ENCODE measurements at places on chromosomes 12 and 14. TPM values are rescaled to one million over a fixed set of nuclear protein-coding genes. Genes with fewer than 3 reads are reported as not detected.

The BATF gene
- not detected for total RNA-seq

DNA sequence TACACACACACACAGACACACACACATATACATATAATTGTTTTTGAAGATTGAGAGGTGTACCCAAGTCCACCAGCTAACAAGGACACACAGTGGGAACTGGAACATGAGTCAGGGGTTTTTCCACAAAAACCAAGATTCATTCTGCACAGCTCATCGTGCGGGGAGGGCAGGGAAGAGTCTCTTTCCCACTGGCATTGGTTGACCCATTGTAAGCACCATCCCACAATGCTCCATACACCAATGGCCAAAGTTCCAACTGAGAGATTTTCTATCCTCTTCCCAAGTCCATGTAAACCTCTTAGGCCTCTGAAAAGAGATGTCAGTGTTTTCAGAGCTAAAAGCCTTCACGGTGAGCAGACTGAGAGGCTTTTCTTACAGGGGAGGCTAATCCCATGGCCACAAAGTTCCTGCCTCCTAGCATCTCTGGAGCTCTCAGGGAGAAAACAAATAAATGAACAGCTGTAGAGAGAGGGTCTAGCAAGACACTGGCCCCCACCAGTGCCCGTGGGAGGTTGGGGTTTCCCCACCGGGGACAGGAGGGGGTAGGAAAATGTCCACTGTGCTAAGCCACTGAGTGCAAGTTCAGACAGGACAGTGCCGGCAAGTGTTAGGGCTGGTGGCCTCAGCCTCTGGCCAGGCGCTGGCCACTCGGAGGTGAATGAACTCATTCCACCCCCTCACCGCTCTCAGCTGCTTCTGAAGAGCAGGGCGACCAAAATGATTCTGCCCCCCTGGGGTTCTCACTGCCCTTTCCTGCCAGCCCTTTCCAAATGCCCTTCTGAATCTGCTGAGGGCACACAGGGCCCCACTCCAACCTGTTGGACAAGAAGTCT, 21.5 kb upstream of the TC2N start:
- no peaks in the 10 kb centered on the region for H3K36me3 ChIP-seq
- H3K4me1 ChIP-seq, result no peaks in the 10 kb centered on the region
- no peak overlapping the region for H3K27ac ChIP-seq

DNA sequence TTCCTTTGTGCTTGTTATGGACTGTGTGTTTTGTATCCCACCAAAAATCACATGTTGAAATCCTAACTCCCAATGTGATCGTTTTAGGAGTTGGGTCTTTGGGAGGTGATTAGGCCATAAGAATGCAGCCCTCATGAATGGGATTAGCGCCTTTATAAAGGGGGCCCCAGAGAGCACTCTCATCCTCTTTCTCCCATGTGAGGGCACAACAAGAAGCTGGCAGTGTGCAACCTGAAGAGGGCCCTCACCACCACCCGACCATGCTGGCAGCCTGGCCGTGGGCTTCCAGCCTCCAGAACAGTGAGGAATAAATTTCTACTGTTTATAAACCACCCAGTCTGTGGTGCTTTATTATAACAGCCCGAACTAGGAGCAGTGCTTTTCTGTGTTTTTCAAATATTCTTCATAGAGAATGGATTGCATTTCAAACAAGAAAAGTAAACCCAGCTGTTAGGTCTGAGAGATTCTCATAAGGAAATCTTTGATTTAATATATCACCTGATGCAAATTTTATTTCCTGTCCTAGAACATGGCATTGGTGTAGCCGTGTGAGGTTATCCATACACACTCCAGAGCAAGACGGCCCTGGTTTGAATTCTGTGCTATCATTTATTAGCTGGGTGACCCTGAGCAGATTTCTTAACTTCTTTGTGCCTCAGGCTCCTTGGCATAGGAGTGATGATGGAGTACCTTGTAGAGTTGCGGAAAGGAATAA, 27.8 kb downstream of the HSPB8 start:
- no peaks in the 10 kb centered on the region for H3K36me3 ChIP-seq
- no peak overlapping the region for H3K4me3 ChIP-seq
- H3K27me3 ChIP-seq, result peaks cover 59% of the 10 kb centered on the region
- DNase-seq, result no peak
- H3K27ac ChIP-seq, result no peak overlapping the region

The KRT1 gene
- not detected for total RNA-seq

GRCh38 chr12:114440270-114441038, 34.5 kb upstream of the TBX5 start:
- H3K27ac ChIP-seq, result no peak overlapping the region
- no peak for DNase-seq
- no peaks in the 10 kb centered on the region for H3K36me3 ChIP-seq
- H3K4me1 ChIP-seq, result no peaks in the 10 kb centered on the region
- H3K27me3 ChIP-seq, result peaks cover 68% of the 10 kb centered on the region
- H3K4me3 ChIP-seq, result no peak overlapping the region

GRCh38 chr12:46493150-46493833, 120.7 kb upstream of the SLC38A2 start:
- no peaks in the 10 kb centered on the region for H3K27me3 ChIP-seq
- H3K4me1 ChIP-seq, result peaks cover 9% of the 10 kb centered on the region
- no peaks in the 10 kb centered on the region for H3K36me3 ChIP-seq
- no peak for DNase-seq
- no peak overlapping the region for H3K4me3 ChIP-seq

GRCh38 chr14:92589213-92589852, 75.8 kb downstream of the RIN3 start:
- H3K4me1 ChIP-seq, result no peaks in the 10 kb centered on the region
- no peak overlapping the region for H3K27ac ChIP-seq
- H3K36me3 ChIP-seq, result no peaks in the 10 kb centered on the region

The MYO1A gene
- total RNA-seq, result 1.2 TPM

DNA sequence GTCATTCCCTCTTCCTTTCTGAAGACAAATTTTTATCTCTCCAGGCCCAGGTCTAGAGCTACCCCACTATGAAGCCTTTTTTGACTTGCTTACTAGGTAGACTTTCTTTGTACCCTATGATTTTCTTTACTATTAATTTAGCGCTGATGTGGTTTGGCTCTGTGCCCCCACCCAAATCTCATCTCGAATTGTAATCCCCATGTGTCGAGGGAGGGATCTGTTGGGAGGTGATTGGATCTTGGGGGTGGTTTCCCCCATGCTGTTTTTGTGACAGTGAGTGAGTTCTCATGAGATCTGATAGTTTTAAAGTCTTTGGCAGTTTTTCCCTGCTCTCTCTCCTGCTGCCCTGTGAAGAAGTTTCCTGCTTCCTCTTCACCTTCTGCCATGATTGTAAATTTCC, 118.1 kb downstream of the SLC38A1 start:
- no peaks in the 10 kb centered on the region for H3K36me3 ChIP-seq
- H3K4me1 ChIP-seq, result peaks cover 35% of the 10 kb centered on the region
- H3K4me3 ChIP-seq, result no peak overlapping the region
- no peaks in the 10 kb centered on the region for H3K27me3 ChIP-seq

DNA sequence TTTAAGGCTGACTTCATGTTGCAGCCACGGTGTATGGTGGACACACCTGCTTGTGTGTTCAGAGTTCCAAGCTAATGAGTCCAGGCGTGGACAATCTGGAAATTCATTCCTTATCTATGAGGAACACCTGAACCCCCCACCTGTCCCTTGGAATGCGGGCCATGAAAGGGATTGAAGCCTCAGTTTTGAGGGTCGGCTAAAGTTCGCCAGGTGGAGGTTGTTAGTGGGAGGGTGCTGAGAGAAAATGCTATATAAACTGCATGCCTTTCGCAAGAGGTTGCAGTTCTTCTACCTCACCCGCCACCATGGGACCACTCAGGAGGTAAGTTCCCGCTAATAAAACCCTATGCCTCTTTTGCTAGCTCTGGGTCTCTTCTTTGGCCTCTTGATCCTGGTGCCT, 348.0 kb downstream of the BCL11B start:
- no peak overlapping the region for H3K4me3 ChIP-seq
- H3K27me3 ChIP-seq, result no peaks in the 10 kb centered on the region
- H3K36me3 ChIP-seq, result no peaks in the 10 kb centered on the region

The HCAR2 gene
- total RNA-seq, result 0.34 TPM

The RND1 gene
- 2.0 TPM for total RNA-seq

GRCh38 chr12:76486011-76486410, 73.6 kb downstream of the OSBPL8 start:
- H3K4me1 ChIP-seq, result no peaks in the 10 kb centered on the region
- H3K27me3 ChIP-seq, result no peaks in the 10 kb centered on the region
- DNase-seq, result no peak

The ING4 gene
- total RNA-seq, result 25.5 TPM

DNA sequence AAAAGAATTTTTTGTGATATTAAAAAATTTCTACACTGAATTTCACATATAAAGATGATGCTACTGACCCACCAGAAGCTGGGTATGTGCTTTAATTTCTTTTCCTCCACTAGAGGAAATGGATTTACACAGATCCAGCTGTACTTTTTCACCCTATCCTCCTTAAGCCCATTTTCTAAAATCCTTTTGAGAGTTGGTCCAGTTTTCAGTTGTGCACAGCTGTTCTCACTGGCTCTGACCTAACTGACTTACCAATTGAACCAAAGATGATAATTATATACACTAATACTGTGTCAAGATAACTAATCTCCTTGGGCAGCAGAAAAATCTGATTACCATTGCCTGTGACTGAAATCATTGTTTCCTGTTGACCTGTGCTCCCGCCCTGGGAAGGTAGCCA, 108.5 kb downstream of the ZFC3H1 start:
- no peak overlapping the region for H3K27ac ChIP-seq
- no peaks in the 10 kb centered on the region for H3K36me3 ChIP-seq
- no peaks in the 10 kb centered on the region for H3K27me3 ChIP-seq
- no peak overlapping the region for H3K4me3 ChIP-seq

- no peaks in the 10 kb centered on the region for H3K27me3 ChIP-seq
- DNase-seq, result no peak
- no peak overlapping the region for H3K4me3 ChIP-seq
- no peaks in the 10 kb centered on the region for H3K36me3 ChIP-seq
Observed at GRCh38 chr12:67539946-67540345, 108.6 kb upstream of the DYRK2 start.

The MIP gene
- total RNA-seq, result not detected

DNA sequence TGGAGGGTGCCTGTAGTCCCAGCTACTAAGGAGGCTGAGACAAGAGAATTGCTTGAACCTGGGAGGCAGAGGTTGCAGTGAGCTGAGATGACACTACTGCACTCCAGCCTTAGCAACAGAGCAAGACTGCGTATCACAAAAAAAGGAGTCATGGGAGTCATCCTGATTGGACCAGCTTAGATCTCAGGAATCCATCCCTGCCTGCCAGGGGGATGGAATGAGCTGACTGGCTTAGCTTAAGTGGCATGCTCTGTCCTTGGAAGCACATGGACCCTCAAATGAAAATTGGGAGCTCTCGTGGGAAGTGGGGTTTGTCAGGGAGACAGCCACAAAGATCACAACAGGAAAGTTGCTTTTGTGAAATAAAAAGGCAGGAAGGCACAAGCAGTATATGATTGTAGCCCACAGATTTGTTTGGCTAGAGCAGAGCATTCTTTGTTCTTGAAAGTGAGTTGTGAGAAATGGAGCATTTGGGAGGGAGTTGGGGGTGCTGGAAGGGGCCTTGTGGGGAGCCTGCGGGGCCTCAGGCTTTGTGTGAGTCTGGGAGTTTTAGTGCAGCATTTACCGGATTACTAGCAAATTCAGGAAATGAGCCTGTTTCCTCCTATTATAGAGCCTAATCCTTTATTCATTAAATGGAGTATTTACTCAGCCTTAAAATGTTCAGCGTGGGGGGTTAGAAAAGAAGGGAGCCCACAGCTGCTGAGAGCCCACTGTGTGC, 30.7 kb downstream of the DGLUCY start:
- H3K27me3 ChIP-seq, result no peaks in the 10 kb centered on the region
- H3K27ac ChIP-seq, result peak overlapping the region; percentile 89
- no peaks in the 10 kb centered on the region for H3K36me3 ChIP-seq
- DNase-seq, result peak; percentile 98
- H3K4me3 ChIP-seq, result no peak overlapping the region

GRCh38 chr12:57533108-57533507, 10.5 kb downstream of the MBD6 start:
- no peaks in the 10 kb centered on the region for H3K4me1 ChIP-seq
- H3K4me3 ChIP-seq, result no peak overlapping the region
- H3K36me3 ChIP-seq, result peaks cover 66% of the 10 kb centered on the region
- no peaks in the 10 kb centered on the region for H3K27me3 ChIP-seq
- DNase-seq, result no peak

DNA sequence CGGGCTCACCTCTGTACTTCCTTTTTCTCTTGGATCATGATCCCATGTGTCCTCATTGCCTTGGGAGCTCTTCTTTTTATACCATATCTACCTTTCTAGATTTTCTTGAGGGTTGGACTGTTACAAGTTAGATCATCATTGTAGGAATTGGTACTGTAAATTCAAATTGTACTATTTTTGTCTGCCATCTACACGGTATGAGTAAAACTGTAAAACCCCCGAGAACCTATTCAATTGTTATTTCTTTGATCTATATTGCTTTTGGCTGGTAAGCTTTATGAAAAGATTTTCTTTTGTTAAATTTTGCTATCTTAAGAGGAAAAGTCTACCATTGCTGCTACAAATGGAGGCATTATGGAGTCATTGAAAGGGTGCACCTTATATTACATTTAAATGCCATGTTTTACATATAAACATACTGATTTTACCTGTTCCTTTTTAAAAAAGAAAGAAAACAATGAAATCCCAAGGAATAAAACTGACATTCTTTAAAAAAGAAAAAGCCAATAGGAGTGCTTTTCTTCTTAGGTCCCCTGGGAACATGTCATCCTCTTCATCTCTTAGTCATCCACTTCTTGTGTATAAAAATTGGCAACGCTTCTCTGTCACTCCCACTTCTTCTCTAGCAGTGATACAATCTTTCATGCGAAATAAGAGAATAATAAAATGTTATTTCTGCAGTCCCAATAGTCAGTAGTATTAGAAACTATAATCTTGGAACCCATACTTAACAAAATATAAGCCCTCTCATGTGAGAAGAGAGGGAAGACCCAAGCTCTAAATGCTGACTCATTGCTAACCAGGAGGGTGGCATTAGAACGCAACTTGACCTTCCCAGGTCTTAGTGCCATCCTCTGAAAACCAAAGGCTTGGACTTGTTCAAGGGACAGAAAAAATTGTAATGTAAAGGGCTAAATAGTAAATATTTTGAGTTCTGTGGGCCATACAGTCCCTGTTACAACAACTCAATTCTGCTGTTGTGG, 20.4 kb downstream of the RGS6 start:
- H3K27me3 ChIP-seq, result no peaks in the 10 kb centered on the region
- peak; percentile 59 for DNase-seq
- H3K27ac ChIP-seq, result no peak overlapping the region
- H3K36me3 ChIP-seq, result no peaks in the 10 kb centered on the region
- H3K4me1 ChIP-seq, result no peaks in the 10 kb centered on the region

GRCh38 chr12:132615579-132616038, 3.0 kb upstream of the P2RX2 start:
- DNase-seq, result no peak
- H3K36me3 ChIP-seq, result no peaks in the 10 kb centered on the region
- H3K27me3 ChIP-seq, result peaks cover 37% of the 10 kb centered on the region
- H3K4me1 ChIP-seq, result peaks cover 1% of the 10 kb centered on the region
- no peak overlapping the region for H3K4me3 ChIP-seq
- H3K27ac ChIP-seq, result no peak overlapping the region

The RAPGEF3 gene
- 5.7 TPM for total RNA-seq

- no peak overlapping the region for H3K27ac ChIP-seq
- H3K27me3 ChIP-seq, result no peaks in the 10 kb centered on the region
- no peak overlapping the region for H3K4me3 ChIP-seq
Observed at GRCh38 chr12:115964214-115964613, 313.3 kb downstream of the MED13L start.

The EPYC gene
- not detected for total RNA-seq

The MYF6 gene
- not detected for total RNA-seq

The KRT78 gene
- not detected for total RNA-seq

- no peaks in the 10 kb centered on the region for H3K4me1 ChIP-seq
- no peaks in the 10 kb centered on the region for H3K36me3 ChIP-seq
Observed at GRCh38 chr12:92404259-92404894, 258.7 kb upstream of the BTG1 start.

Data from A673 (cell line).